ENCODE measurements at places on chromosomes 13 and 19.

- no peak for DNase-seq
Measured at GRCh38 chr19:17846146-17846545, 1.6 kb downstream of the JAK3 start.

- peak; percentile 76 for DNase-seq
Measured at GRCh38 chr19:51097166-51097738, 11.0 kb downstream of the CTU1 start.

- DNase-seq: no peak
Measured at GRCh38 chr13:26919311-26919710, 158.7 kb upstream of the GPR12 start.

- DNase-seq: no peak
Measured at GRCh38 chr13:107809125-107809524, 406.2 kb downstream of the LIG4 start.

DNA sequence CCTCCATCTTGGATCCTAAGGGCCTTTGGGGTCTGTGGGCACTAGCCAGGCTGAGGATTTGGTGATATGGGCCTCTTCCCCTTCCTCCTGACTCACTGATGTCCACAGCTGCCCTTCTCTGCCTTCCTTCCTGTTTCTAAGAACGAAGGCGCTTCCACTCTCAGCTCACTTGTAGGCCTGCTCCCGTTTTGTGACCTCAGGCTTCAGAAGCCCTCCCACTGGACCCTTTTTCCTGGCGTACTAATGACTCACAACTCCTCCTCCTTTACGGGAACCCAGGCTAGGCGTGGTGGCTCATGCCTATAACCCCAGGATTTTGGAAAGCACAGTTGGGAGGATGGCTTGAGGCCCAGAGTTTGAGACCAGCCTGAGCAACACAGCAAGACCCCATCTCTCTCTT is 55.6 kb downstream of the TMED1 start:
- DNase-seq: no peak

- DNase-seq: no peak
Measured at GRCh38 chr19:28313633-28314032, 899.3 kb downstream of the UQCRFS1 start.

- DNase-seq: no peak
Measured at GRCh38 chr13:87358319-87358718, 312.9 kb upstream of the SLITRK5 start.

GRCh38 chr13:103299079-103299478 is 232.9 kb upstream of the SLC10A2 start:
- DNase-seq: no peak

GRCh38 chr13:75836441-75836840 is 200.3 kb downstream of the LMO7 start:
- DNase-seq: no peak

GRCh38 chr13:76832258-76832988 is 53.8 kb downstream of the KCTD12 start:
- DNase-seq: no peak

DNA sequence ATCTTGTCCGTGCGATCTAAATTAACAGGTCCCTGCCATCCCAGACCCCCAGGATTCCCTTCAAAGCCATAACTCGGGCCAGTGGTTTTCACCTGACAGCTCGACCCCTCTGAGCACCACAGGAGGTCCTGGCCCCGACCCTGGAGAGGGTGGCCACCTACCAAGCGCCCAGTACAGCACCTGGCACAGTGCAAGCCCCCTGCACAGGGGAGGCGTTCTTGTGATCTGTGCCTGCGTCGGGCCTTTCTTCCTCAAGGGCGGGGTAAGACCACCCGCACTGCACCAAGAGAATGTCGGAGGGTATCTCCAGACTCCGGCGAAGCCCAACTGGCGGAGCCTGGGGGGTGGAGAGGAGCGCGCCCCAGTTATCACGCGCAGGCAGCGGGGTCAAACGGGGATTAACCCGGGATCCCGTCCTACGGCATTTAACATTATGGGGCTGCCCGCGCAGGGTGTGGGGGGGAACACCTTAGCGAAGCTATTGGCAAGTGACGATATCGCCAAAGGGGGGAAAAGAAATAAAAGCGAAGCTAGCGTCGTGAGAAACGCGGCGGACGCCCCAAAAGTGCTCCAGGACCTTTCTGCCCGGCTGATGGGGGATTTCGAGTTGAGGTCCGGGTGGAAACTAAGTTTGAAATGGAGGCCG is 1.3 kb upstream of the HNRNPL start:
- peak; percentile 46 for DNase-seq

DNA sequence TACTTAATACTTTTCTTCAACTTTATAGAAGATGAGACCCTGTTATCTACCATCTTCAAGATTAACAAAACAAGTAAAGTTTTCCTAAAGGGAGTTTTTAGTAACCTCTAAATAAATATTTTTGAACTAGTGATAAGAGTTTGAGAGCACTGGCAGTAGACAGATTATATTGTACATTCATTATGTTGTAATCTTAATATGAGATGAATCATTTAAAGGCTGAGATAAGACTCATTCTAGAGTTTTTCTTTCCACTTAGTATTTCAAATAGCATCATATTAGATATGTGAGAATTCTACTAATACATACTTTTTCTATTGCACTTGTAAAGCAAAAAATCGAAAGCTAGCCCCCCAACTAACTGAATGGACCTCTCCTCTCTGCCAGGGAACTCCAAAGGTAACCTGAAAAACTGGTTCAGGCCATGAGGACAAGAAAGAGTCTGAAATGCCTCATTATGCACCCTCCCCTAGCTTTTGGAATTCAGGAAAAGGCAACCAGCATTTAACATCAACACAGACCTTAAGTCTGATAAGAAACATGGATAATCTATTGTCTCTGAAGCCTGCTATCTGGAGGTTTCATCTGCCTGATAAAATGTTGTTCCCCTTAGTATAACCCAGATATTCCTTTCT is 875.4 kb upstream of the SLC10A2 start:
- no peak for DNase-seq

DNA sequence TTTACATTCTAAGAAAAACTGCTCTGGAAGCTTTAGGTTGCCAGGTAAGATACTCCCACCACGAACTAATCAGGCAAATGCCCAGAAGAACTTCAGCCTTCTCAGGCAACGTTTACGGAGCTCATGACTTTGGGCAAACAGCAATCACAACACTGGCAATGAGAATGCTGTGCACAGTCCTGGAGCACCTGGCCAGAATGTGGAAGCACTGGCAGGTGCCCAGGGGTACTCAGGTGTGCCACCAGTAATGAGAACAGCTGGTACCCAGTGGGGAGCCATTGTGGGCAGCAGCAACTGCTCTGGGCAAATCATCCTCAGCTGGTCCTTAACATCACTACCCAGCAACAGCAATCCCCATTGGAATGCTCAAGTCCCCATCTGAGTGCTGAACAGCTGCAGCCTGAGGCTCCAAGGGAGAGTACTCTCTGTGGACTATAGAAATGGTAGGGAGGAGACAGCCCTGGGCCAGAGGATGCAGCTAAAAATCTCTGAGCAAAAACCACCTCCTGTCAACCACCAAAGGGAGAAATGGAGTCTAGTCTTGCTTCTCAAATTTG is 210.0 kb downstream of the FOXO1 start:
- DNase-seq: no peak

DNA sequence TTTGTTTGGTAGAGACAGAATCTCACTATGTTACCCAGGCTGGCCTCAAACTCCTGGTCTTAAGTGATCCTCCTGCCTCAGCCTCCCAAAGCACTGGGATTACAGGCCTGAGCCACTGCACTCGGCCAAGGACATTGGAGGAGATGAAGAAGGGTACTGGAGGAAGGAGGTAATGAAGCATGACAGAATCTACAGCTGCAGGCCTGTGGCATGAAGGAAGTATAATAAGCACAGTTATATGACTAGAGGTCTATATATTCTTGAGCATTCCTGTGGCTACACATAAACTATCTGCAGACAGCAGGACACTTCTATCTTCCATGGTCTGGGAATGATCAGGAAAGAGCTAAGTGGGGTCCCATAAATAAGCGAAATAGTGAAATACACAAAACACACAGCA is 18.2 kb downstream of the ZNF565 start:
- no peak for DNase-seq

- DNase-seq: no peak
Measured at GRCh38 chr13:63436325-63436668, 2020.6 kb upstream of the PCDH20 start.

DNA sequence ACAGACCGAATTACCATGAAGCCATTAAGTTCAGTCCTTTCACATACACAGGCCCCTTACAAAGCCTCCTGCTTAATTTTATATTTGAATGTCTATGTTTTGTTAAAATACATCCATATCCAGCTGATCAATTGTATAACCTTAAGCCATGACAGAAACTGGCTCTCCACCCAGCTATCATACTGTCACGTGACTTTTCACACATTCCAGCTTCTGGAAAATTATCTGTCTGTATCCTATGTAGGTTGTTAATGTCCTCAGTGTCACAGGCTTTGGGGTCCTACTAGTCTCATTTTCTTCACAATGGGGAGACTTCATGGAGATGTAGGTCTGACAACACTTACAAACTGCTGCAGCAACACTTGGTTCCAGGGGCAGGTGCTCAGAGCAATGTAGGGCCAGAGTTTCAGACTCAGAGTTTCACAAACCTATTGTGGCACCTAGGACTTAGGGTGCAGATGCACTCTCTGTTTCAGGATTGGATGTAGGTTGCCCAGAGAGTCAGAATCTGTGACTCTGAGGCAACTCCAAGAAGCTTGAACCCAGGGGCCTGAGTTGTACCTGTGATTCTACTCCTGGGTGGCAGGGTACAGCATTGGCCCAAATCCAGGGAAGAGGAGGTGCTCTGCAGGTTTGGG is 69.6 kb upstream of the PCDH20 start:
- no peak for DNase-seq

DNA sequence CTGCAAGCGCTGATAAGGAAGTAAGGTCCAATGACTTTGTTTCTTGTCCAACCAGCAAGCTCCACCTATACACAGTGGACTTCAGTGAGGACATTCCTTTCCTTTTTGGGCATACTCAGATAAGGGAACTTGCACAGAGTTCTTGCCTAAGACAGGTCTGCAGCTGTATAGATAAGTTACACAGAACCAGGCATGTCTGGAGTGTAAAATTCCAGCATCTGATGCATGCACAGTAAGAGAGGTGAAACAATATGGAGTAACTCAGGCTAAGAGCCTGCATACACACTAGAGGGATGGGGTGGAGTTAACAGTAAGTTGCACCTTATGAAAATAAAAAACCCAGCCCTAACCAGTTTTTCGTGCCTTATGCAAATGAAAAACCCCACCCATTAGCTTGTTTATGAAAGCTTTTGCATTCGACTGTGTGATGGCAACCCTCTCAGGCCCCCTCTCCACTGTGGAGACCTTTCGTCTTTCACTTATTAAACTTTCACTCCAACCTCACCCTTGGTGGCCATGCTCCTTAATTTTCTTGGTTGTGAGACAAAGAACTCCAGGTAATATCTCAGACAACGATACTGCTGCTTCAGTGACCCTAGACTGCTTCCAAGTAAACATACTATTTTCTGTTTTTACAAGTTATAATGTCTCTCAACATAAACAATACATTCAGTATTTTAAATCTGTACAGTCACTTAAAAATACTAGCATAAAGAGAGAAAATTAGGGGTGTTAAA is 2859.0 kb upstream of the PCDH20 start:
- DNase-seq: no peak

GRCh38 chr13:50766013-50766412 is 77.5 kb downstream of the DLEU7 start:
- no peak for DNase-seq

GRCh38 chr13:37100731-37101130 is 4.7 kb downstream of the CSNK1A1L start:
- DNase-seq: no peak

DNA sequence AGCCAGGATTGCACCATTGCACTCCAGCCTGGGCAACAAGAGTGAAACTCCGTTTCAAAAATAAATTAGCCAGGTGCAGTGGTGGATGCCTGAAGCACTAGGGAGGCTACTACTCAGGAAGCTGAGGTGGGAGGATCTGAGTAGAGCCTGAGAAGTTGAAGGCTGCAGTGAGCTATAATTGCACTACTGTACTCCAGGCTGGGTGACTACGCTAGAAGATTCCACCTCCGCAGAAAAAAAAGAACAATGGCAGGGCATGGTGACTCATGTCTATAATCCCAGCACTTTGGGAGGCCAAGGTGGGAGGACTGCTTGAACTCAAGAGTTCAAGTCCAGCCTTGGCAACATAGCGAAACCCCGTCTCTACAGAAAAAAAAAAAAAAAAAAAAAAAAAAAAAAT is 20.5 kb downstream of the HAUS8 start:
- DNase-seq: no peak

Data from activated CD4-positive, alpha-beta T cell treated with anti-CD3 and anti-CD28 coated beads for 4 hours (primary cell).